Nucleus accumbens (tissue), 56 donors: ENCODE measurements at places on chromosomes 1 and 21.

- no peak for DNase-seq
Observed at GRCh38 chr1:183777328-183777727, 27.6 kb upstream of the RGL1 start.

DNA sequence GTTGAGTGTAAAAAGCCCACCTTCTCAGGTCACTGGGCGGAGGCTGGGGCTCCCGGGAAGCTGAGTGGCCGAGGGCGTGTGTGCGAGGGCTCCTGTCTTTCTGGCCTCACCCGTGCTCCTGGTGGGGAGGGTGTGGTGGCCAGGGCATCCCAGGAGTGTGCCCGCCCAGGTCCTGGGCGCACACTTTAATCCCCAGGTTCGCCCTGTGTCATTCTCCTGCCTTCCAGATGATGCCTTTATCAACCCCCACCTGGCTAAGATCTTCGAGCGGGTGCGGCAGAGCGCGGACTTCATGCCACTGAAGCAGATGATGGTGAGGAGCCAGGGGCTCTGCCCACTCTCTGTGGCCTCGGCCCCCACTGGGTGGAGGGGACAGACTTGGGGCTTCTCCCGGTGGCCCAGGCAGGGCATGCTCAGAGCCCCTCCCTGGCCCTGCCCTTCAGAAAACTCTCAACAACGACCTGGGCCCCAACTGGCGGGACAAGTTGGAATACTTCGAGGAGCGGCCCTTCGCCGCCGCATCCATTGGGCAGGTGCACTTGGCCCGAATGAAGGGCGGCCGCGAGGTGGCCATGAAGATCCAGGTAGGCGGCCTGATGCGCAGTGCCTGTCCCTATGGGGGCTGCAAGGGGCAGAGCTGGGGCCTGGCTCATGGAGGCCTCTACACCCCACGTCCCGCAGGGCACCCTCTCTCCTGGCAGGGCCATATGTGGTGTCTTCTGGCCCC lies 42.5 kb downstream of the COQ8A start:
- DNase-seq: no peak

DNA sequence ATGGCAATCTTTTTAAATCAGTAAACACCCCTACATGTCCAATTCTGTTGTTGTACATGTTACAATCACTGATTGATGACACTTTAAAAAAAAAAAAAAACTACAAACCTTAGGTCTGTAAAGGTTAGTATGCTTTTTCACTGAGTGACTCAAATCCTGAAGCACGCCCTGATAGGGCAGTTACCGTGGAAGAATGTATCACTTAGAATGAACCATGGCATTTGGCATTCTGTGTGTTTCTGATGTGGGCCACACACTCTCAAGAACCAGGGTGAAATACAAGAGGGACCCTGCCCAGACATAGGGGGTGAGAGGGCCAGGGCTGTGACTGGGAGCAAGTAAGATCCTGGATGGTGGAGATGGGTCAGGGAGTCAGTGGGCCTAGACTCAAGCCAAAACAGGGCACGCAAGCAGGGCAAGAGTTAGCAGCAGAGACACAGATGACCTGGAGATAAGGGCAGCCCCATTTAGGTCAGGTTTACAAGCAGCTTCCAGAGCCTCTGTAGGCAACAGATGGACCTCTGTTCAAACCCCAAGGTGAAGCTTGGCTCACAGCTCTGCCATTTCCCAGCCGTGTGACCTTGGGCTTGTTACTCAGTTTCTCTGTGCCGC lies 47.6 kb upstream of the DMRTB1 start:
- no peak for DNase-seq

GRCh38 chr1:165257969-165258459 lies 98.5 kb downstream of the LMX1A start:
- DNase-seq: no peak

DNA sequence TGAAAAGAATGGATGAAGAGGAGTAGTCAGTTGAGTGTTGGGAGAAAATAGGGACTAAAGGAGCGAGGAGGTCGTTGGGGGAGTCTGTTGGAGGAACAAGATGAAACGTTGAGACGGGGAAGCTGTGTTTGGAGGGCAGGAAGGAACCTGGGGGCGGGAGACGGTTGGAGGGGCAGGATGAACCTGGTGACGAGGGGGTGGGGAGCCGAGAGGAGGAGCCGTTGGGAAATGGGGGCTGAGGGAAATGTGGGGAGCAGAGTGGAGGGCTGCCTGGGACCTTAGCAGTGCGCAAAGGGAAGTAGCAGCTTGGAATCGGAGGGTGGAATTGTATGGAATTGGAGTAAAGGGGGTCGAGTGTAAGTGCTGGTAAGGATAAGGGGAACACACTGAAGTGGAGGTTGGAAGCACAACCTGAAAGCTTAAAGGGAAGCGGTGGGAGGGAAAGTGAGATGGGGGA lies 630 bp downstream of the MTF2 start:
- peak; percentile 19 for DNase-seq

DNA sequence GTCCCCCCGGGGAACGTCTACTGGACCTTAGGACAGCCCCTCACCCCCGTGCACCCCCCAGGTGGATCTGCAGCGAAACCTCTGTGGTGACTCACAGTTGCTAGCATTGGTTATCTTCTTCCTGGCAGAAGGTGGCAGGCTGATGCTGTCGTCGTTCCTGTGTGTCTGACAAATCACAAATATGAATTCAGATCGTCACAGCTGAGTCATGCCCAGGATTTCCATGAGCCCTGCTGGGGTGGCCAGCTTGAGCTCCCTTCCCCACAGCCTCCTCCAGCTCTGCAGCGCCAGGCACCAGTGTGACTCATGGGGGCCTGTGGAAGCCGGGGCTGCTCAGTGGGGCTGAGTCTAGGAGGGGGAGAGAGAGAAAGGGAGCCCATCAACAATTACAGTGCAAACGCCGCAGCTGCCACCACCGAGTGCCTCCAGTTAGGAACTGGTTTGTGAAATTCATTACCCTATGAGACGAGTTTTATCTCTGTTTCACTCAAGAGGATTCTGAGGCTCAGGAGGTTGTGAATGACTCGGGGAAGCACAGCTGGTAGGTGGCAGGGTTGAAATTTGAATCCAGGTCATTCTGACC lies 197.9 kb downstream of the DYRK1A start:
- DNase-seq: peak; percentile 65

GRCh38 chr1:33349778-33350610 lies 29.1 kb upstream of the A3GALT2 start:
- DNase-seq: peak; percentile 77

DNA sequence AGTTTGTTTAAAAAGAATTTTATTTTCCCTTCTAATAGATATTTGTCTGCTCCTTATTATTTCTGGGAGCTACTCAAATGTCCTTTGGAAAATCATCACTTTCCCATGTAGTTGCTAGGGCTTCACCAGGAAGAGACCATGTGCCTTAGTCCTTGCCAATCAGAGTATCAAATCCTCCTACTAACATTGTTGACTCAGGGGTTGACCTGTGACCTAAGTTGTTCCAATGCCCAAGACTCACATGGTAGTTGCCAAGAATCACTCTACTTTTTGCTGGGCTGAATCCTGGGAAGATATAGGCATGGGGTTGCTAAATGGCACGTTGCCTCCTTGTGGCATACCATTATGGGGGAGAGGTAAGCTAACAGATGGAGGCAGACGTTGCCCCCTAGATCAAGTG lies 58.2 kb upstream of the FOXD3 start:
- no peak for DNase-seq

- no peak for DNase-seq
Observed at GRCh38 chr1:38576241-38576640, 283.3 kb downstream of the RRAGC start.

DNA sequence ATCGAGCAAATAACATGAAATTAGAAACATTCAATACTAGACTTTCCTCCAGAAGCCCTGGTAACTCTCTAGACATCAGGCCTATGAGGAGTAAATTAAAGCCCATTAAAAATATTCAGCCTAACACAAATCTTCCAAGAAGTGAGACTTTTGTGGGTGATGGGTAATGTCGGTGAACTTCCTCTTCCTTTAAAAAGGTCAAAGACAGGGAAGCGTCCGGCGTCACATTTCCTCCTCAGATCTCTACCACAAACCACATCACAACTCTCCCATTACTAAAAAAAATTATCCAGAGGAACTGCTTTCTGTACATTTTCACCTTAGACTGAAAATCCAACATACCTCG lies 1.4 kb downstream of the EIF4G3 start:
- DNase-seq: no peak

DNA sequence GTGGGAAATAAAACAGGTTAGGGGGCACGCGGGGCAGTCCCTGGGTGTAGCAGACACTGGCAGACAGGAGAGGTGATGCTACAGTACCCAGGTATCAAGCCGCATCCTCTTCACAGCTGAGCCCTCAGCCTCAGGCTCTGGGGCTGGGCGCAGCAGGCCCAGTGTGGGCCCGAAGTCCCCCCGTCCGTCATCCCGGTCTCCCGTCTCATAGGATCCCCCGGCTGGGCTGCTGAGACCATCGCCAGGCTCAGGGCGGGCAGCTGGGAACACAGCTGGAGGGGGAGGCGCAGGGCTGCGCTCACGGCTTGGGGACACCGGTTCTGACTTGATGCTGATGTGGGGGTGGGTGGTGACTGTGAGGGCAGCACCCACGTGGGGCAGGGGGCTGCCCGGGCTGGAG lies 32.7 kb downstream of the MEF2D start:
- no peak for DNase-seq

GRCh38 chr1:26126321-26127084 lies 14.9 kb downstream of the PDIK1L start:
- no peak for DNase-seq

- peak; percentile 23 for DNase-seq
Observed at GRCh38 chr1:65963156-65963888, 170.6 kb downstream of the PDE4B start.

DNA sequence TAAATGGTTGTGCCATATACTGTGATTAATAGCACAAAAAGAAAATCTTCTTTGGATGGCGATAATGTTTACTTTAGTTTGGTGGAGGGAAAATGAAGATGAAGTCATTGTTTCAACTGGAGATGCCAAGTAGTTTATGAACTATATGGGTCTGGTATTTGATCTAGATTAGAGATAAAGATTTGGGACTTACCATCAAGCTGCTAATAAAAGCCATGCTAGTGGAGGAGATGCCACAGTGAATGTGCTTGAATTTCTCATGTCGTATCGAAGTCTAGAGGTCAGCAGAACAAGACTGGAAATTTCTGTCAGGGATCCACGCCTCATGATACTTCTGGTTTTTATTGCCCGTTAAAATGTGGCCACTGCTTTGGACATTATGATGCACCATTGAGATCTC lies 742.0 kb downstream of the NCAM2 start:
- DNase-seq: no peak

- no peak for DNase-seq
Observed at GRCh38 chr1:31423418-31423947, 10.5 kb downstream of the SERINC2 start.

DNA sequence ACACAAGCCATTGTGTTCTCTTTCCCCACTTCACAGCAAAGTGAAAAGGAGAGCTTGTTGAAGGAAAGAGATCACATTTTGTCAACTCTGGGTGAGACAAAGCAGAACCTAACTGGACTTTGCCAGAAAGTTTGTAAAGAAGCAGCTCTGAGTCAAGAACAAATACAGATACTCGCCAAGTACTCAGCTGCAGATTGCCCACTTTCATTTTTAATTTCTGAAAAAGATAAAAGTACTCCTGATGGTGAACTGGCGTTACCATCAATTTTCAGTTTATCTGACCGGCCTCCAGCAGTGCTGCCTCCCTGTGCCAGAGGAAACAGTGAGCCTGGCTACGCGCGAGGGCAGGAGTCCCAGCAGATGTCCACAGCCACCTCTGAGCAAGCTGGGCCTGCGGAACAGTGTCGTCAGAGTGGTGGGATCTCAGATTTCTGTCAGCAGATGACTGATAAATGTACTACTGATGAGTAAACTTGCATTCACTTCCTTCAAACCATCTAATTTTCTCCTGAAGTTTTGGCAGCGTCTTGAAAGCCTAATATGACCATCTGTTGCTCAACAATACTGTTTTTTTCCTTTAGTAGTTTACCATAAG lies 43.7 kb downstream of the BACH1 start:
- DNase-seq: no peak

DNA sequence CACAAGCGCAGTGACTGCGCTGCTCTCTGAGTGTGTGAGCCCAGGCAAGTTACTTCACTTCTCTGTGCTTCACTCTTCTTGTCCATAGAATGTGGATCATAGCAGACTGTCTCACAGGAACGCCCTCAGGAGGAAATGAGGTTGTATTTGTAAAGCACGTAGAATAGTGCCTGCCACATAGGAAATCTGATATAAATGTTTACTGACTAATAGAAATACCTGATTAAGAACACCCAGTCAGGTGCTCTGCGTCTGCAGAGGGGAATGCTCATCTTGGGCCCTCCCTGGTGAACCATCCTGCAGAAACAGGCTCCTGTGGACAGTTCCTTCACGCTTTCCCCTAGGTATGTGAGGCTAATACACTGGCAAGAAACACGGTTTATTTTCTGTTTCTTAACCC lies 100.3 kb downstream of the BEND5 start:
- no peak for DNase-seq

GRCh38 chr21:40117236-40117635 lies 250.0 kb downstream of the PCP4 start:
- DNase-seq: no peak

GRCh38 chr1:155184835-155185782 lies 11.5 kb downstream of the TRIM46 start:
- no peak for DNase-seq

GRCh38 chr1:29279406-29279805 lies 43.1 kb downstream of the PTPRU start:
- no peak for DNase-seq

GRCh38 chr1:92701147-92701546 lies 83.8 kb downstream of the EVI5 start:
- no peak for DNase-seq

DNA sequence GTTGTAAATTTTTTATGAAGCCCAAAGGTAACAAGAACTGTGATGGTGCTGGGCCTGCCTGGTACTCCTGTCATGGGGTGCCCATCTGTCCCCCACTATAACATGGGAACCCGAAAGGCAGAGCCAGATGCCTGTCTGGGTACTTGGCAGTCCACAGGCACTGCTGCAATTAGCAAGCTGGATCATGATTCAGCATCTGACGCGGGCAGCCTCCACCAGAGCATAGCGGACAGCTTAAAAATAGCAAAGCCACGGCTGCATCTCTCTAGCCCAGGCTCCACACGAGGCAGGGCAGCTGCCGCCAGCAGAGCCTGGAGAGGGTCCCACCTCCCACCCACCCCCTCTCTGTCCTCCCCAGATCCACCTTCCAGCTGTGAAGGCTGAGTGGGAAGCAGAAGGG lies 22.9 kb downstream of the SUSD4 start:
- peak; percentile 36 for DNase-seq
